ENCODE measurements at places on chromosomes 4 and X.

DNA sequence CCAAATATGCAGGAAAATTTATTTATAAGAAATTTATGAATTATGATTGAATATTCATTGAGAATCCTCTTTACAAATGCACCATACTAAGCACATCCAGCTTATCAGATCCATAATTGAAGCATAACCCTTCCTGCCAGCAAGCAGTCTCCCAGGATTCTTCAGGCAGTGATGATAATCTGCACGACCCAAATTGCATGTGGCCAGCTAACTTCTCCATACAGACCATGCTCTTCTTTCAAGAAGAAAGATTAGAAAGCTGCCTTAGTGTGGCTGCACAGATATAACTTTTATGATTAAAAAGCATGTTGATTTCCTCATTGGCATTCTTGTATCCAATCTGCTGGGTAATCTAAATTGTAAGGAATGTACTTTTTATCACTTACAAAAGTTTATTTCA, 3.3 kb upstream of the CBR4 start:
- DNase-seq, result no peak

DNA sequence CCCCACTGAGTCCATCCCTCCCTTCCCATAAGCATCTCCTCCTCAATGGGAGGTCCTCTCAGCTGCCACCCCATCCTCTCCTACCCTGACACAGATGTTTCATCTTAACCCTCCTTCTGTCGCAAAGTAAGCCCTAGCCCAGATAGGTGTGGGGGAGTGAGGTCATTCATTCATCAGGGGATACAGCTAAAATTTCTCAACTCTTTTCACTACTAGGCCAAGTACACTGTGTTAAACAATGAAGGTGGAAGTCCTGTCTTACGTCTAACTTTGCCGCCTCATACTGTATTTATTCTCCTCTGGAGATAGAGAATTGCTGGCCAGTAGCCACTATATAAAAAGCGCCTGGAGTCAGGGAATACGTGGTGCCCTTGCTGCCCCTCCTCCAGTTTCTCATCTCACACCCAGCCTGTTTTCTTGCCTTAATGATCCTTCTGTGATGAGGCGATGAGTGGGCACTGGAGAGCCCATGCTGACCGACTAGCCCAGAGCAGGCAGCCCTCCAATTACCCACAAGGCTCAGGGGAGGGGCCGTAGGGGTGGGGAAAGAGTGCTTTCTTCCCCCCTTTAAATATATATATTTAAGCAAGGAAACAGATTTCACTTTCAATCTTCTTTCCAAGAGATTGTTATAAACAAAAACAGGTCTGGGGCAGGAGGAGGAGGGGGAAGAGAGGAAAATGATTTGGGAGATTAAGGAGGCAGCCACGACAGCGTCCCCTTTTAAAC, 149.5 kb downstream of the PJA1 start:
- DNase-seq, result no peak

GRCh38 chr4:98639523-98639922, 18.9 kb downstream of the TSPAN5 start:
- peak; percentile 37 for DNase-seq

DNA sequence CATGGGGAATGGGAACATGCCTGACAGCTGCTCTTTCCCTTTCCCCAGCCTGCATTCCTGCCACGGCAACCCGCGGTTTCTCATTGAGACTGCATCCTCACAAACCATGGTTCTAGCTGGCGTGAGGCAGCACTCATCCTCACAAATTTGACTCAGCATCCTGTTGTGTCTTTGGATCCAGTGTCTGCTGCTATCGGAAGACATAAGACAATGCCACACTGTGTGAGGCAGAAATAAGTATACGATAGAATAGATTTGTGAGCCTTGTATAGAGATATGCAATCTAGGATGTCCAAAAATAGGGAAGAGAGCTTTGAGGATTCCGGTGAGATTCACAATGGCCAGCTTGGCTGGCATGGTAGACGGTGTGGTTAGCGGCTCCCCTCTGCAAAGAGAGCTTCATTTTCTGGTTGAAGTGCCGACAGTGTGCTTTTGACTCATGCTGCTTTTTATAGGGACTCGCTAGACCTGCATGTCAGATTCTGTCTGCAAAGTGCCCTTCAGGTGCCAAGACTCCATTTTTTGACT, 161.3 kb upstream of the PSAPL1 start:
- no peak for DNase-seq

GRCh38 chrX:8913655-8914409, 112.6 kb upstream of the FAM9A start:
- DNase-seq, result no peak

- no peak for DNase-seq
Observed at GRCh38 chr4:136088211-136088867, 1444.0 kb downstream of the PCDH18 start.

DNA sequence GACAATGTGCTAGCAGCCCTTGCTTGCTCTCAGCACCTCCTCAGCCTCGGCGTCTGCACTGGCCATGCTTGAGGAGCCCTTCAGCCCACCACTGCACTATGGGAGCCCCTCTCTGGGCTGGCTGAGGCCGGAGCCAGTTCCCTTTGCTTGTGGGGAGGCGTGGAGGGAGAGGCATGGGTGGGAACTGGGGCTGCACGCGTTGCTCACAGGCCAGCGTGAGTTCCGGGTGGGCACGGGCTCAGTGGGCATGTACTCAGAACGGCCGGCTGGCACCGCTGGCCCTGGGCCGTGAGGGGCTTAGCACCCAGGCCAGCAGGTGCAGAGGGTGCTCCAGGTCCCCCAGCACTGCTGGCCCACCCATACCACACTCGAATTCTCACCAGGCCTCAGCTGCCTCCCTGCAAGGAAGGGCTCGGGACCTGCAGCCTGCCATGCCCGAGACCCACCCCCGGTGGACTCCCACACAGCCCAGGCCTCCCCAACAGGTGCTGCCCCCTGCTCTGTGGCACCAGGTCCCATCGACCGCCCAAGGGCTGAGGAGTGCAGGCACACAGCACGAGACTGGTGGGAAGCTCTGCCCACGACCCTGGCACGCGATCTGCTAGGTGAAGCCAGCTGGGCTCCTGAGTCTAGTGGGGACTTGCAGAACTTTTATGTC, 100.3 kb downstream of the SLC39A8 start:
- no peak for DNase-seq

DNA sequence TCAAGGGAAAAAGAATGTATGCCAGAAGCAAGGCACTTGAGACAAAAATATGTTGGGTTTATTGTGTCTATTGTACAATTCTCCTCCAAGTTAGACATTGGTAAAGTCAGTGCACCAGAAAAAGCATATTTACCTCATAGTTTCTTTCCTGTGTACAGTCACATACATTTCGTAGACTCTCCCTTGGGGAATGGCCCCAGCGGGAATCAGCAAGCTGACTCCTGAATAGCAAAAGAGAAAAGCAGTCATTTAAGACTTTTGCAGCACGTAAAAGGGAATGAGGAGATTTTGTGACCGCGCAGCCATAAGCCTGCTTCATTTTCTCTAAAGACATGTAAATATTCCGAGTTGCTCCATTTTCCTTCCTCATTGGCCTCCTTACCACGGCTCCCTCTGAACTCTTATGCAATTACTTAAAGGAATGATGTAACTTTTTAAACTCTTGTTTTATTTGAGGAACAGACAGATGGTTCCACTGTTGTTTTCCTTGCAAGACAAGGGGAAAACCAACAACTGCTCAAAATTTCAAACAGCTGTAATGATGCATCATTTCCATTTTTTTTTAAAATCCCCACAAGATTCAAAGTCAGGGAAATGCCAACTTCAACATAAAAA, 332.7 kb downstream of the UNC5C start:
- no peak for DNase-seq

GRCh38 chr4:175297965-175298565, 379.9 kb downstream of the ADAM29 start:
- no peak for DNase-seq

- peak; percentile 24 for DNase-seq
Observed at GRCh38 chrX:103941201-103941975, 21.0 kb upstream of the TMSB15B start.

DNA sequence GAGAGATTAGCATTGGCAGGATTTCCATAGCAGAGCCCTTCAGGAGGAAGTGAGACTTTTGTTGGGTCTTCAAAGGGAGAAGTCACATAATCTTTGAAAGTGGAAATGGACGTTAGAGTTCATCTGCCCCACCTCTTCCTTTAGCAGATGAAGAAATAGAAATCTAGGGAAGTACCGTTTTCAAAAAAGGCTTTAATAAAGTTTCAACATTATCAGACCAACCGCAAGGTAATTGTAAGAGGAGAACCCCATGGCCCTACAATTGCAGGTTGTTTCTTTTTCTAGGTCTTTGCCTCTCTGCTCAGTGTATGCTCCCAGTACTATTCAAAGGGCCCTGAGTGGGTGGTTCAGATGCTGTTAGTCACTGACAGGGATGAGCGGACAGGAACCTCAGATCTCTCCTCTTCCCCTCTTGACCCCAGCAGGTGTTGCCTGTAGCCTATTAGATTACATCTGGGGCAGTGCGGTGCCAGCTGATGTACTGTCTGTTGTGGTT, 48.6 kb upstream of the AP1S2 start:
- no peak for DNase-seq

Measured in CD4-positive, alpha-beta T cell treated with Interleukin-4 for 4 hours (primary cell).